Activated effector memory CD4-positive, alpha-beta T cell treated with Interleukin-2 at 50 U/mL for 16 hours (primary cell): ENCODE measurements at places on chromosomes 7 and 10.

DNA sequence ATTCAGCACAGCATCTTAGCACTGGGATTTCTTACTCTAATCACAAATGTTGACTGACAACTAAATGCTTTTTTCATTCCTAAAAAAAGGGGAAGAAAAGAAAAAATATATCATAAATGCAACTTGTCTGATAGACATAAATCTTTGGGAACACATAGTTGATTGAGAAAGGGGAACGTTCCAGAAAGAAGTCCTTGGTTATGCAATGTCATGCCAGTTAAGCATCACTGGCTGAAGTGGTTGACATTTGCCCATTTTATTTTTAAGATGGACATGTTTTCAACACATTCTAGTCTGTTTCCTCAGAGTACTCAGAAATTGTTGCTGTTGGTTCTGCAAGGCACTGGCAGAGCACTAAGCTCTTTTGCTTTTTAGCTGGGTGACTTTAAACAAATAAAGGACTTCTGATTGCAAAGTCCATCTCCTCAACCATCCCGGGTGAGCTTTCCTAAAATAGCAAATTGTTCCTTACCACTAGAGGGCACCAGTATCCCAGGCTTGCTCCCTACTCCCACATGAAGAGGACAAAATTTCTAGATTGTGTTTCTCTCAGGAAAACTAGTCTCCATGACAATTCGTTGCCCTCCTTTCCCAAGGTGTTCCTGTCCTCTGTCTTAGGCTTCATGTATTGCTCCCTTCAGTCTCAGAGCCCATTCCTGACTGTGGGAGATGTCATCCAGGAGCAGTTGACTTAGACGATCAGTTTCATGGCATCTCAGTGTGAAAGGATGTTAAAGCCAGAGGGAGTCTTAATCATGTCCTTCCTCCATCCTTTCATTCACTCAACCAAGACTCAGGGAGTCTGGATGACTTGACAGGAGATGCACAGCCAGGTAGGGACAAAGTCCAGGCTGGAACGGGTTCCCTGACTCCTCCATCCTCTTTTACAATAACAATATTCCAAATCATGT, 23.9 kb downstream of the OPALIN start:
- no peak for DNase-seq

GRCh38 chr7:48188776-48189520, 17.7 kb downstream of the ABCA13 start:
- no peak for DNase-seq

GRCh38 chr7:46814516-46815250, 767.2 kb downstream of the TNS3 start:
- DNase-seq: no peak

DNA sequence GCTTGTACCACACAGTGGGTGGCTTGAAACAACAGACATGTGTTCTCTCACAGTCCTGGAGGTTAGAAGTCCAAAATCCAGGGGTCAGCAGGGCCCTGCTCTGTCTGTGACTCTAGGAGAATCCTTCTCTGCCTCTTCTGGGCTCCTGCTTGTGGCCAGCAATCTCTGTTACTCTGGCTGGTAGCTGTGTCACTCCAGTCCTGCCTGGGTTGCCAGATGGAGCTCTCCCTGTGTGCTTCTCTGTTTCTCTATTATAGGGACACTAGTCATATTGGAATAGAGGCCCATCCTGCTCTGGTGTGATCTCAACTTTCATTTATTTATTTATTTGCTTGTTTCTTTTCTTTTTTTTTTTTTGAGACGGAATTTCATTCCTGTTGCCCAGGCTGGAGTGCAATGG, 276.6 kb upstream of the GALNT17 start:
- no peak for DNase-seq

GRCh38 chr7:95099106-95099505, 191.7 kb downstream of the PPP1R9A start:
- no peak for DNase-seq
